NCI-H748 treated with DMSO at 0.1 percent for 48 hours (cell line): ENCODE measurements at places on chromosomes 16 and 17.

DNA sequence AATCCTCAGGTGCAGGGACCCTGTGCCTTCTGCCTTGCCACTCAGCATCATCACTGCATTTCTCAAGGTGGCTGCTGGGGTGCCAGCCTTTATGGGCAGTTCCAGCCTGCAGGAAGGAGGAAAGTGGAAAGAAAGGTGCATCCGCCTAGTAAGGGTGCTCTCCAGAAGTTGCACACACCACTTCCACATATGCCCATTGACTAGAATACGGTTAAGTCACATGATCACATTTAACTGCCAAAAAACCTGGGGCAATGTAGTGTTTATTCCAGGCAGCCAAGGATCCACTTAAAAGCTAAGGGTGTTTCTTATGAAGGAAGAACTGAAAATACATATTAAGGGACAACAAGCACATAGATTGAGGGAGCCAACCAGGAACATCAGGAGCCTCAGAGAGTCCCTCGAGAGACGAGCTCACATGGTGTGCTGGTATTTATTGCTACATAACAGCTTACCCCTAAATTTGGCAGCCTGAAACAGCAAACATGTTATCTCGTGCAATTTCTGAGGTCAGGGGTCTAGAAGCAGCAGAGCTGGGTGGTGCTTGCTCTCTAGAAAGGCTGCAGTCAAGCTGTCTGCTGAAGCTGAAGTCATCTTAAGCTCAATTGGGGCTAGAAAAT is 52.0 kb upstream of the MMP2 start:
- no peak for DNase-seq

GRCh38 chr17:41131979-41132378 is 8.0 kb upstream of the KRTAP4-12 start:
- no peak for DNase-seq

DNA sequence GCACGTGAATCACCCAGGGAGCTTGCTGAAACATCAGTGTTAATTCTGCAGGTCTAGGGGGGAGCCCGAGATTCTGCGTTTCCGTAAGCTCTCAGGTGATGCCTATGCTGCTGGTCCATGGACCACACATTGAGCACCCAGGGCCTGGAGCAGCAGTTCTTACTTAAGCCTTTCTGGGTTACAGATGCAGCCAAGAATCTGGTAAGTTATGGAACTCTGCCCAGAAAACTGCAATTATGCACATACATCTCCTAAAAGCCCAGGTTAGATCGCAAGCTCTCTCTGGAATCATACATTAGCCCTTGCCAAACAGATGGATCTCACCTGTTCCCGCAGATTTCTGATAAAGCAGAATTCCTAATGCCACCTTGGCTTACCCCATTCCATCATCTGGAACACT is 265.9 kb upstream of the SALL1 start:
- no peak for DNase-seq

GRCh38 chr17:10754861-10755591 is 25.2 kb upstream of the TMEM220 start:
- DNase-seq = no peak

DNA sequence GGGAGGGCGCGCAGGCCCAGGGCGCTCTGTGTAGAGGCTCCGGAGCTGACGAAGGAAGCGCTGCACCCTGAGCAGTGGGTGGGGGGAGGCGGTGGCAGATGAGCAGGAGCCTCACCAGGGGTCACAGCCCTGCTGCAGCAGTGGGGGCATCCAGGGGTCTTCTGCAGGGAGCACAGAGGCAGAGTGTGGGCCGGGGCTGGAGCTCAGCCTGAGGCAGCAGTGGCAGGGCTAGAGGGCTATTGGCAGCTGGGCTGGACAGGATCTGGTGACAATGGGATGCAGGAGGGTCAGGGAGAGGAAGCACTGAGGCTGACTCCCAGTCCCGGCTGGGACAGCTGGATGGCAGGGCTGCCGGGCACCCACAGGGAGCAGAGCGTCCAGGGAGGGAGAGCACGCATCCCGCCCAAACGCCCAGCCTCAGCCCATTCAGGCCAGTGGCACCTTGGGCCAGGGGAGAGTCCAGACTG is 21.0 kb downstream of the KDM8 start:
- DNase-seq = no peak

- DNase-seq = no peak
These were observed 79.7 kb downstream of the KSR1 start for GRCh38 chr17:27535975-27536374.

GRCh38 chr16:31329671-31330552 is 25.1 kb upstream of the ITGAX start:
- DNase-seq = no peak

GRCh38 chr17:82017612-82018151 is 5.0 kb downstream of the CENPX start:
- no peak for DNase-seq

DNA sequence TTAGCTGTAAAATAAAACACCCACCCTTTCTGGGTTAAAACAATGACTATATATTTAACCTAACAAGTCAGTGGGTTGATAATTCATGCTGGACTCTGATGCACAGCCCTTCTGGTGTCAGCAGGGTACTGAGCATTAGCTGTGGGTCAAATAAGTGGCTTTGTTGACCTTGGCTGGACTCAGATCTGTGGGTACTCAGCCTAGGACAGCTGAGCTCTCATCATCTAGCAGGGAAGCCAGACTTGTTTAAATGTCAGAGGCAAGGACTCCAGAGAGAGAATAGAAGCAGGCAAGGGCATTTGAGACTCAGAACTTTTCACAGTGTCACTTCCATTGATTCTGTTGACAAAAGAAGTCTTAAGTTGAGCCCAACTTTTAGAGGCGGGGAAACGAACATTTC is 1063.8 kb upstream of the CDH8 start:
- DNase-seq = no peak

DNA sequence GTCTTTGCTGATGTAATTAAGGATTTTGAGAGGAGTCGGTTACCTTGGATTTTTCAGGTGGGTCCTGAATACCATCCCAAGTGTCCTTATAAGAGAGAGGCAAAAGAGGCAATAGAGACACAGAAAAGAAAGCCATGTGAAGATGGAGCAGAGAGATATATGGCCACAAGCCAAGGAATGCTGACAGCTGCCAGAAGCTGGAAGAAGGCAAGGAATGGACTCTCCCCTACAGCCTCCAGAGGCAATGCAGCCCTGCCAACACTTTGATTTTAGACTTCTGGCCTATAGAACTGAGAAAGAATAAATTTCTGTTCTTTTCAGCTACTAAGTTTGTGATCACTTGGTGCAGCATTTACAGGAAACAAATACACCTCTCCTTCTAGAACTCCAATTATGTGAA is 8.2 kb upstream of the RNFT1 start:
- DNase-seq = no peak

- no peak for DNase-seq
These were observed 12.0 kb downstream of the CPSF4L start for GRCh38 chr17:73249700-73250099.
